RWPE1 (cell line): ENCODE measurements at places on chromosomes 2 and 18.

- DNase-seq, result no peak
Measured at GRCh38 chr2:238525990-238526389, 99.3 kb downstream of the ASB1 start.

DNA sequence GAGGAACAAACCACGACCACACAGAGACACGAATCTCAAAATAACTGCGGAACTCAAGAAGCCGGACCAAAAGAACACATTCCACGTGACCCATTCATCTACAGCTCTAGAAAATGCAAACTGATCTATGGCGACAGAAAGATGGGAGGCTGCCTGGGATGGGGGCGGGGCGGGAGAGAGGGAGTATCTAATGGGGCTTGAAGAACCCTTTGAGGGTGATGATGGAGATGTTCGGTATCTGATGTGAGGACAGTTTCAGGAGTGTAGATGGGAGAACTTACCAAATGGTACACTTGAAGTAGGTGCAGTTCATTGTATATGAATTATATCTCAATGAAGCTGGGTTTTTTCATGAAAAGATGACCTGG is 34.6 kb upstream of the KLF11 start:
- no peak for DNase-seq

GRCh38 chr2:25365241-25365640 is 23.5 kb upstream of the DNMT3A start:
- no peak for DNase-seq

GRCh38 chr18:59959073-59959472 is 59.3 kb downstream of the PMAIP1 start:
- DNase-seq, result no peak

DNA sequence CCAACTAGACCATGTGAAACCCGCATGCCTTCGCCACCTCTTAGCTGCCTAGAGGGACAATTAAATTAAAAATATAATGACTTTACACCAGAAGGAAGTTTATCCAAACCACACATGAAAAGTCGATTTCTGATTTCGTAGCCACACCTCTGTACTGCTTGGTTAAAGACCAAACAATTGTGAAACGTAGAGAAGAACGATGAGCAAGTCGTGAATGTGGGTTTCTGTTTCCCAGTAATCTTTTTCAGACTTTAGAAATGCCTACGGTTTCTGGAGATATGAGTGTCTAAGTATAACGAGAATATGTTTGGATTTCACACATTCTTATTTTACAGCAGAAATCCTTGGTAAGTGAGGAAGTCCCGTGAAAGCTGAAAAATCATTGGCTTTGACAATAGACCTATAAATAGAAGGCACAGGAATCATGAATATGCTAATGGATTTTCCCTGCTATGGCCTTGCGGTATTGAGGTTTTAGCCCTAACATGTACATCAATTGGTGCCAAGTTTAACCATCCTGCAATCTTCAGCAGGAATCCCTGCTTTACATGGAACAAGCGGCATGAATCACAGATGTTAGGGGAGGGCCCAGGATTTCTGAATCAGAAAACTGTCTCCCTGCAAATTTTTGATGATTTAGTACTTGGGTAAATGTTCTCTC is 105.6 kb downstream of the TTC32 start:
- peak; percentile 96 for DNase-seq

DNA sequence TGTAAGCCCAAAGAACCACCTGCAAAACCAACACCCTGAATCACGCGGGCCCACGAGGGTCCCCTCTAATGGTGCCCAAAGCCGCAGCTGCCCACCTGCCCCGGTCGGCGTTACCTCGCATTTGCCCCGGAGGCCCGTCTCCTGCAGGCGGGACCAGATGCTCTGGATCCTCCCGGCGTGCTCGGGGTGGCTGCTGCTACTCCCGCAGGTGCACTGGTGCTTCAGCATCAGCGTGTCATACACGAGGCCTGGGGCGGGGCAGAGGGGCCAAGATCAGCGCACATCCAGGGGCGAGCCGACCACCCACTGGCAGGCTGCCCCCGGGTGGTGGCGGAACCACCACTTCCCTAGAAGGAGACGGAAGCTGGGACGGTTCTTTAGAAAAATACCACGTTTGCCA is 260.1 kb downstream of the TWIST2 start:
- no peak for DNase-seq
